T-cell (primary cell): ENCODE measurements at places on chromosomes 12 and 14.

DNA sequence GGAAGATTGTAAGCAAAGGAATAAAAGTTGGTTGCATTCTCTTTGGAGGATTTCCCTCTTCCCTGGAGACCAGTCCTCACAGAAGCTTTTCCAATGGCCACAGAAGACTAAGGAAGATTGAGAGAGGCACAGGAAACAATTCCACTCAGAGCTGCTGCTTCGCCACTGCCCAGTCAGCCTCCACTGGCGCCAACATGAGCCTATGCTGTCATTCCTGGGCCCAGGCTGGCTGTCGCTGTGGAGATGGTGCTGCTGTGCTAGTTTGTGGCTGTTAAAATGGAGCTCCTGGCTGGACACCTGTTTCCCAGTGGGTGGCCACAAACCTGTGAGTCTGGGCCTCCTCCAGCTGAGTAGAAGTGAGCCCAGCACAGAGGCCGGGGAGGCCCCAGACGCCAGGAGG lies 6.6 kb downstream of the P2RX7 start:
- no peak for DNase-seq

- peak; percentile 35 for DNase-seq
Measured at GRCh38 chr12:109927622-109928021, 27.5 kb downstream of the TCHP start.

DNA sequence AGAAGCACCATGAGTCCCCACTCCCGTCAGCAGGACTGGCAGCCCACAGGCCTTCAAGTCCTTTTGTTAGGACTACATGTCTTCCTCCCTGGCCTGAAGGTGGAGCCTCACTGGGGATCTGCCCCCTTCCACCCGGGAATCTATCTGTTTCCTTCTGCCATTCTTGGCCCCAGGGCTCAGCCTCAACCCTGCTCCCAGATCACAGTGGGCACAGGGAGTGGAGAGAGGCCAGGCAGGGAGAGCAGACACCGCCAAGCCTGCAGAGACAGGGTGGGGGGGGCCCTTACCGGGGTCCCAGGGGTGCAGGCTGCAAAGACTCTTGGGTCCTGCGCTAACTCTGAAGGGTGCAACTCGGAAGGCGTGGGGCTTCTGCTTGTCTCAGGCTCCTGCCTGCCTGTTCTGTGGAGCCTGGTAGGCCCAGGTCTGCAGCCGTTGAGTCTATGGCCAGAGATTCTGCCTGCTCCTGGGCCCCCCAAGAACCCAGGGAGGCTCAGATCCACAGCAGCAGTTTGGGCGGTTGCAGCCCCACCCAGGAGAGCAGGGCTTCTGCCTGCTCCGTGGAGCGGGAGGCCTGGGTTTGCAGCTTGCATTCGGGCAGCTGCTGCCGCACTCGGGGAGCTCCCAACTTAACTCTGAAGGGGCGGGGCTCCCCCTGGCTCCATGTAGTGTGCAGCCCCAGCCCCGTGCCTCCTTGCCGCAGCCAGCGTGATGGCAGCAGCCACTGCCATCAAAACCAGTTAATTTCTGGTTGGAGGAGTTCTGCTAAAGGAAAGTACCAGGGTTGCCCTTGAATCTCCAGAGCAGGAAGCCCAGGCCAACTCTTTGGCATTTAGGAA lies 21.7 kb upstream of the PLBD1 start:
- no peak for DNase-seq

DNA sequence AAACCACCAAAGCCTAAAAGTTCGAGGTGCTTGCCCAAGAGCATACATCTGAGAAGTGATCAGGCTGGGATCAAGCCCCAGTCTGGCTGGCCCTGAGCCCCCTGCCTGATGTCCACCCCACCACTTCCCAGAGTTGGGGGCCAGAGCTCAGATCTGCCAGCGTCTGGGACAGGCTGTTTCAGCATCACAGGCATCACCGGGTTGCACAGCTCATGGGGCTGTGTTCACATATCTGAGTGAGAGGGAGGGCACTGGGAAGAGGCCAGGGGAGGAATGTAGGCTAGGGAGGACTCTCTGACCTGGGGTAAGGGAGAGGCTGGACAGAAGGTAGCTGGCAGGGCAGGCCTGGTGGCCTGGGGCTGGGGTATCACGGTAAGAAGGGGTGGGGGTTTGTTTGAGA lies 6.0 kb downstream of the TGM1 start:
- DNase-seq, result no peak

- no peak for DNase-seq
Measured at GRCh38 chr12:13372386-13372785, 175.9 kb downstream of the EMP1 start.

GRCh38 chr12:48580831-48581230 lies 11.0 kb upstream of the LALBA start:
- no peak for DNase-seq

DNA sequence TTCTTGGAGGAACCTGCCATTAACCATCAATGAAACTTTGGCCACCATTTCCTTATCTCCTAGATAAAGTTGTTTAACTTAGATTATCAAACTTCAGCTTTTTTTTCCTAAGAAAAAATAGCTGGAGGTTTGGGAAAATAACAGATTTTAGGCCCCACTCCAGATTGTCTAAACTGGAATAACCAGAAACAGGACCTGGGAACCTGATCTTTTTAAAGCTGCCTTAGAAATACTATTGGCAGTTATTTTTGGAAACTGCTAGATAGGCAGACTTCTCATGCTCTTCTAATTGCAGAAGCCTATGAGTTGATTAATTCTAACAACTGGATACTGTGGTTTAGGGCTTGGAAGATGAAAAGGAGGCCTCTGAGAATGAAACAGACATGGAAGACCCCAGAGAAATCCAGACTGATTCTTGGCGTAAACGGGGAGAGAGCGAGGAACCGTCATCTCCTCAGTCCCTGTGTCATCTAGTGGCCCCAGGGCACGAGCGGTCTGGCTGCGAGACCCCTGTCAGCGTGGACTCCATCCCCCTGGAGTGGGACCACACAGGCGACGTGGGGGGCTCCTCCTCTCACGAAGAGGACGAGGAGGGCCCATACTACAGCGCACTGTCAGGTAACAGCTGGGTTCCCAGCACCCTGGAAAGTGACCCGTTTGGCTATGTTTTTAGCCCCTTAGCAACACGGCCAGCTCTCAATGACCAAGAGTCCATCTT lies 80.2 kb downstream of the ESR2 start:
- DNase-seq, result no peak

DNA sequence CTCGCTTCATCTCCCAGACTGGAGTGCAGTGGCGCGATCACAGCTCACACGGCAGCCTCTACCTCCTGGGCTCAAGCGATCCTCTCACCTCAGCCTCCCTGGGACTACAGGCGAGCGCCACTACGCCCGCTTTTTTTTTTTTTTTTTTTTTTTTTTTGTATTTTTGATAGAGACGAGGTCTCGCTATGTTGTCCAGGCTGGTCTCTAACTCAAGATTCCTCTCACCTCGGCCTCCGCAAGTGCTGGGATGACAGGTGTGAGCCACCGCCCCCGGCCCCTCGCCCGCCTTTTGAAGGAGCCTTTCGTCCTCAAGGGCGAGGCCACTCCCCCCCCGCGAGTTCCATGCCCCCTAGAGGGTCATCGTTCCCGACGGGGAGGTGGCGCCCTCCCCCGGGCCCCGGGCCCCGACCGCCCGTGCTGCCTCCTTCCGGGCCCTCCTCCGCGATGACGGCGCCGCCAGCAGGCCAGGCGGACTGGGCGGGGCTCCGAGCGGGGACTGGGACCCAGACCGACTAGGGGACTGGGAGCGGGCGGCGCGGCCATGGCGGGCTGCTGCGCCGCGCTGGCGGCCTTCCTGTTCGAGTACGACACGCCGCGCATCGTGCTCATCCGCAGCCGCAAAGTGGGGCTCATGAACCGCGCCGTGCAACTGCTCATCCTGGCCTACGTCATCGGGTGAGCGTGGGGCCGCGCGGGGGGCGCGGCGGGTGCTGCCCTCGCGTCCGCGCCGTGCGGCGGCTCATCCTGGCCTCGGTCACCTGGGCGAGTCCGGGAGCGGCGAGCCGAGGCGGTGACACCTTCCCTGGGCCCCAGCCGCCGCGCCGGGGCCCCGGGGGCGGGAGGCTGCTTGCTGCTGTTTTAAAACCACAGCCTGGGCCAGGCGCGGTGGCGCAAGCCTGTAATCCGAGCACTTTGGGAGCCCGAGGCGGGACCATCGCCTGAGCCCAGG lies at the start of gene P2RX4:
P2RX4 (plus strand) TSS at position 506 of the 949 bp plus-strand sequence; CDS start at position 542, 36 bp downstream.
- DNase-seq, result peak; percentile 85

DNA sequence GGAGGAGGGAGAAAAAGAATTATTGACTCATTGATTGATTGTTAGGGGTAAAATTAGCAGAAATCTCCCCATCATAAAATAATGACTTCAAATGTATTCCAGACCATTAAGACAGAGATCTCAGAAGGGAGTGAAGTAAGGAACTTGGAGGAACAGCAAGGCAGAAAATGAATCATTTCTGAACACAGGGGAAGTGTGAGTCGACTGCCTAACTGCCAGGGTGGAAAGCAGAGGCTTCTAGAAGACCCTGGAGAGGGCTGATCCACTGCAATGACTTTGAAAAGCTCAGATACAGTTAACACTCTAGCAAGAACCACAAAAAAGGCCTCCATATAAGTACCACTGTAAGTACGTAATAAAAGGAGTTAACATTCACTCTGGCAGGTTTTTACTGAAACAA lies 9.7 kb downstream of the GLTP start:
- no peak for DNase-seq

- DNase-seq, result no peak
Measured at GRCh38 chr12:111175396-111176094, 193.3 kb downstream of the PHETA1 start.

DNA sequence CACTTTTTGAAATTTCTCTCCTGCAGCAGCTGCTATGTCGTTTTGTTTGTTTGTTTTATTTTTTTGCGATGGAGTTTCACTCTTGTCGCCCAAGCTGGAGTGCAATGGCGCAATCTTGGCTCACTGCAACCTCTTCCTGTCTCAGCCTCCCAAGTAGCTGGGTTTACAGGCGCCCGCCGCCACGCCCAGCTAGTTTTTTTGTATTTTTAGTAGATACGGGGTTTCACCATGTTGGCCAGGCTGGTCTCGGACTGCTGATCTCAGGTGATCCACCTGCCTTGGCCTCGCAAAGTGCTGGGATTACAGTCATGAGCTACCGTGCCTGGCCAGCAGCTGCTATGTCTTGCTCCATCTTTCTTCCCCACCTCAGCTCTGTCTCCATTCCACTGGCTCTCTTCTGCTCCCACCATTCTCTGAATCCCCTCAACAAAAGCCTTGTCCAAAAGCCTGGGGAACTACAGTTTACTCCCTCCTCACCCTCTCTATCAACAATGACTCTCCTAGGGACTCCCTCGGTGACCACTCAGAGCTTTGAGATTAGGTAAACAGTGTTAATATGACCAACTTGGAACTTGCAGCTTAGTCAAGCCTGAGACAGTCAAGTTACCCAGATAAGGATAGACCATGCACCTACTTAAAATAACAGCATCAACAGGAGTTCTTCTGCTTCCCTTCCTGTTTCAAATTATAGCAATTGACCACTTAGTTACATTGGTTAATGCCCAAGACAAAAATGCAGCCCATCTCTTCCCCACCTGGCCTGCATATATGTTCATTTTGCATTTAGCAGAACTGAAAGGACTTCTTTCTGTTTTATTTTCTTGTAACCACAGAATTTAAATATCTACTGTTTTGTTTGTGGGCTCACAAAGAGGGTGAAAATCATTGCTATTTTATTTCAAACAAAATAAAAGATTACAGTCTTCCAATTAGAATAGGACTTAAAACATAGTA lies 189.0 kb upstream of the AMIGO2 start:
- no peak for DNase-seq

DNA sequence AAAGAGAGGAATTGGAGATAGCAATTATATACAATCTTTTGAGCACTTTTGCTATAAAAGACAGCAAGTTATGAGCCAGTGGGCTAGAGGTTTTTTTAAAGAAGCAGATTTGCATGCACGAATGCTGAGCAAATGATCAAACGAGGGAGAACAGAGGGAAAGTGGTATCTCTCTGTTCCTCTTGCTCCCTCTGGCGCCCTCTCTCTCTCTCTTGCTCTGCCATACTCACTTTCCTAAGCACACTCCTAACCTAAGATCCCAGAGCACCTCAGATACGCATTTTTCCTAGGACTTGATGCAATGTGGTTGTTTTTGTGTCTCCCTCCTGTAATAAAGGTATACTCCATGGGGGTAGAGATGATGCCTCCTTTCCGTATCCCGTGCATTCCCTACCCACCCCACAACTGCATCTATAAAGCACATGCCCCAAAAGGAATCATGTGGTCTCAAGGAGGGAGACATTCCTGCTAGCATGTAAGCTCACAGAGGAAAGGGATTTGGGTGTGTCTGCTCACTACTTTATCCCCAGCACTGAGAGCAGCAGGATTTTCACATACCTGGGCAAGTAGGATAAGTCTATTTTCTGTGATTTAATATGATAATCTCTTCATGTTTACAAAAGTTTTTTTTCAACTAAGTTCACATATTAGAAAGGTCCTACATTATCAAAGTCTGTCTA lies 270.2 kb downstream of the SSPN start:
- DNase-seq, result no peak

- peak; percentile 27 for DNase-seq
Measured at GRCh38 chr12:132834181-132834711, 5.6 kb upstream of the GOLGA3 start.

GRCh38 chr14:77022236-77022852 lies 6.2 kb downstream of the IRF2BPL start:
- no peak for DNase-seq

GRCh38 chr14:68292441-68293215 lies 473.0 kb downstream of the RAD51B start:
- DNase-seq, result no peak

DNA sequence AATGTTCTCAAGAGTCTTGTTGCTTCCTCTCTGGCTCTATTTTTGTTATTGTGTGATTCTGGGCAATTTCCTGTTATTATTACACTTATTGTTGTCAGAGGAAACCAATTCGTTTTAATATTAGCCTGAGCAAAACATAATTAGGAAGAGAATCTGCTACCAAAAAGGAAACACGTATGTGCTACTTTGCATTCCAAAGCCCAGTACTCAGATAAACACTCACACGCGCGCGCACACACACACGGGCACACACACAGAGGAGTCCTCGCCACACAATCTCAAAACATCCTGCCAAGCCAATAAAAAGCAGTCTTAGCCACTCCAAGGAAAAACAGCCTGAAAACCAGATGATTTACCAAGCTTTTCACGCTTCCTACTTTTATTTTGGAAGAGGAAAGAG lies 400.7 kb downstream of the NUAK1 start:
- no peak for DNase-seq

DNA sequence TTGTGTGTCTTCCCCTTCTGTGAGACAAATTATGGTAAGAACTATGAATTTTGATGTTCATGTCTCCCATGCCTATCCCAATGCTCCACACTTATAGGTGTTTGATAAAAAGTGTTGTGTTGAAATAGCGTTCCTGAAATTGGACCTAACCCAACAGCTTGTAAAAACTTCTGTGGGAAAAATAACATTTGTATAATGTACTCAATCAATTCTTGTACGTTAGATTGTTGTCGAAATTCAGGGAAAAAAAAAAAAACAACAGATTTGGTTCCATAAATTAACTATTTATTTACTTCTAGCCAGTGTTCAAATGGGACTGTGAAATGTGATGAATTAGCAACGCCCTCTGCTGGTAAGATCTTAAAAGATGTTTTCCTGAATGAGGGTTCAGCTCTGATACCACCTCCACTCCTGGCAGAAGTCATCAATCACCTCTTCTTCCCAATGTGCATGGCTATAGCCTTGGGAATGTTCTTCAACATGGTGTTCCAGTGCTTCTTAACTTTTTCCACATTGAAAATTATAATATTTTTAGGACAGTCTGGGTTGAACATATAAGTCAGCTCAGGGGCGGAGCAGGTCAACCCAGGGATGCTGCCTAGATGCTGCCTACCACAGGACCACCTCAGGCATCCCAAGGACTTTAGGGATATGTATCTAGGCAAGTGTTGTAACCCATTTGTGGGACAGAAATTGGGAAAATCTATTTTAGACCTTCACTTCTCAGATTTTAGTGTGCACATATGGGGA lies 170.6 kb downstream of the OTOGL start:
- DNase-seq, result no peak
